T-helper 17 cell (primary cell): ENCODE measurements at places on chromosomes 7 and 10. TPM values are rescaled to one million over a fixed set of nuclear protein-coding genes. Genes with fewer than 3 reads are reported as not detected.

- H3K36me3 ChIP-seq: no peaks in the 10 kb centered on the region
- H3K27me3 ChIP-seq: no peaks in the 10 kb centered on the region
- H3K4me3 ChIP-seq: no peak overlapping the region
- H3K27ac ChIP-seq: no peak overlapping the region
These were observed 129.8 kb upstream of the TNRC18 start for GRCh38 chr7:5553298-5553877.

GRCh38 chr7:50869108-50869725 is 86.5 kb upstream of the GRB10 start:
- DNase-seq: no peak
- H3K4me1 ChIP-seq: no peaks in the 10 kb centered on the region
- H3K27me3 ChIP-seq: peaks cover 53% of the 10 kb centered on the region
- no peaks in the 10 kb centered on the region for H3K36me3 ChIP-seq

DNA sequence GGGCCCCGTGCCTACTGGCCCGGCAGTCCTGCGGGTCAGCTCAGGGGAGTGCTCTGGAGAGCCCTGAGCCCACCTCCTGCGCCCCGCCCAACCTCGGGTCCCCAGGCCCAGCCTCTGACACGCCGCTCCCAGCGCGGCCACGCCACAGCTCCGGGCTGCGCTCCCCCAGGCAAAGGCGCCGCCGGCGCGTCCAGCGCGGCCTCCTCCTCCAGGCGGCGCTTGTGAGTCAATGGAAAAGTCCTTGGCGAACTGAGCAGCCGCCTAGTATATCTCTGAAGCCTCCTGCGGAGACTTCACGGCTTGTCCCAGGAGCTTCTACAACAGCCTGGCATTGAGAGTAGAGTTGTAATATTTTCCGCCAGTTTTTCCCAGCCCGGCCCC is 29.5 kb upstream of the BMS1 start:
- peaks cover 60% of the 10 kb centered on the region for H3K27me3 ChIP-seq
- peak overlapping the region; percentile 88 for H3K4me3 ChIP-seq
- no peak overlapping the region for H3K27ac ChIP-seq
- peaks cover 7% of the 10 kb centered on the region for H3K4me1 ChIP-seq

DNA sequence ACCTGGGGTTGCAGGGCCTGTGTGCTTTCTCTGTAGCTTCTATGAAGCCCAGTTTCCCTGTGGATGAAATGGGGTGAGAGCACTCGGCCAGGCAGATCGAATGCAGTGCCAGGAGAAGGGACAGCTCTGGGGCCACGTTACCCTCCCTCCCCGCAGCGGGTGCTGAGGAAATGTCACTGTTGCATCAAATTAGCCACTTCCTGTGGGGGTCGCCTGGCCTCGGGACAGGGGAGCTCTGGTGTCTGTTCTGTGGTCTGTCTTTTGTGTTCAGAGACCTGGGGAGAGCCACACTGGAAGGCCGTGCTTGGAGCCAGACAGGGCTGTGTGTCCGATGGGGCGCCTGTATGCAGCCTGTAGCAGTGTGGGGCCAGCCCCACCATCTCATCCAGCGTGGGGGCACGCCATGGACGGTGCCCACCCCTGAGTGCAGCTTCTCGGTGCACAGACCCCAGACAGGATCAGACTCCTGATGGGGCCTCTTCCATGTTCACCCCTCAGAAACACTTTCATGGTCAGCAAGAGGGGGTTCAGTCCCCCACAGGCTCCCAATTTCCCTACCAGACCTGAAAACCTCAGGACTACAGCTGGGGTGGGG is 13.6 kb downstream of the TTYH3 start:
- no peak overlapping the region for H3K27ac ChIP-seq
- peak overlapping the region; percentile 82 for H3K4me3 ChIP-seq
- DNase-seq: no peak
- H3K36me3 ChIP-seq: no peaks in the 10 kb centered on the region
- peaks cover 8% of the 10 kb centered on the region for H3K4me1 ChIP-seq
- H3K27me3 ChIP-seq: no peaks in the 10 kb centered on the region

DNA sequence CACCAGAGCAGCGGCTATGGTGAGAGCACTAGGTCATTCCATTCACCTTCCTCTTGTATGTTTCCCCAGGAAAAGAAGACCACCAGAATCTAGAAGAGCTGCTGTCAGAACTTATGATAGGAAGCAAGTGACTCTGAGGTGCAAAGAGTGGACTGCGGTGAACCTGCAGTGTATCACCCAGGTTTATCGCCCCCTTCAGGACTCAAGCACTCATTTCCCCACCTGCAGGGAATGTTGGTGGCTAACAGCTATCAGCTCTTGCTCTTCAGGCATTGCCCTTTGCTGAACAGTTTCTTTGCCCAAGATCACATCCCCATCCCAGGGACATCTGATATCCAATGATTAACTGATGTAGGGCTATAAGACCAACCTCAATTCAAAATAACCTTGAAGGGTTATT is 66.3 kb upstream of the IL6 start:
- no peak for DNase-seq
- peaks cover 30% of the 10 kb centered on the region for H3K27me3 ChIP-seq
- no peaks in the 10 kb centered on the region for H3K36me3 ChIP-seq
- H3K4me3 ChIP-seq: no peak overlapping the region

DNA sequence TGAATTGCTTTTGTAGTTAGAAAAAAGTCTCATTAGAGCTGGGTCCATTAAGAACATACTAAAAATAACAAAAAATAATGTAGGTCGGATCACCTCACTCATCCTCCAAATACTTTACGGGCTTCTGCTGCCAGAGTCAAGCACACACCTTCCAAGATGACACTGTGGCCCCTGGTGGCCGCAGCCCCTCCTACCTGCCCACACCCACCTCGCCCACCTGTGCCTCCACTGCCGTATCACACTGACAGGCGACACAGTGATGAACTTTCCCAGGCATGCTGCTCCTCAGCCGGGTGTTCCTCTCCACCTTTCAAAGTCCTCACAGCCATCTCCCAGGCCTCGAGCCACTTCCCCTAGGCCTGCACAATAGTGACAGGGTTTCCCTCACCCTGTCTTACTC is 60.9 kb downstream of the STK17A start:
- peaks cover 57% of the 10 kb centered on the region for H3K4me1 ChIP-seq
- peaks cover 5% of the 10 kb centered on the region for H3K36me3 ChIP-seq
- H3K27ac ChIP-seq: peak overlapping the region; percentile 94
- peak overlapping the region; percentile 46 for H3K4me3 ChIP-seq
- DNase-seq: no peak

- no peaks in the 10 kb centered on the region for H3K36me3 ChIP-seq
- no peak overlapping the region for H3K27ac ChIP-seq
- peak; percentile 40 for DNase-seq
- peaks cover 55% of the 10 kb centered on the region for H3K27me3 ChIP-seq
- H3K4me1 ChIP-seq: peaks cover 3% of the 10 kb centered on the region
These were observed 106.4 kb downstream of the ZRANB1 start for GRCh38 chr10:125048094-125048864.

GRCh38 chr7:45074528-45075354 is 14.0 kb downstream of the NACAD start:
- no peak overlapping the region for H3K4me3 ChIP-seq
- H3K27me3 ChIP-seq: no peaks in the 10 kb centered on the region
- H3K4me1 ChIP-seq: peaks cover 19% of the 10 kb centered on the region
- H3K27ac ChIP-seq: no peak overlapping the region

DNA sequence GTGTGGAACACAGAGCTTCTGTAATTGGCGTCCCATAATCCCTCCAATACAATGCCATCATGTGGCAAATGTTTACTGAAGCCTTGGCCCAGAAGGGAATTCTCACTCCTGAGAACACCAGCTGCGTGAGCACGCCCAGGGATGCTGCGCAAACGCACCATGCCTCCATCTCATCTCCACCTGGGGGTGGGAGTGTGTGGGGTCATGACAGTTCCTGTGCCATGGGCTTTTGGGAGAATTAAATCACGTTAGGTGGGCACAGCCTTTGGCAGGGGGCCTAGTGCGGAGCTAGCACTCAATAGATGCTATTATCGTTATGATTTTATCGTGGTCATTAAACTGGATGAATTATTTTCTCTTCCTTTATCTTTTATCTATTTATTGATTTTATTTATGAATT is 15.8 kb downstream of the WDFY4 start:
- H3K27ac ChIP-seq: no peak overlapping the region
- no peak overlapping the region for H3K4me3 ChIP-seq
- DNase-seq: no peak
- H3K27me3 ChIP-seq: peaks cover 60% of the 10 kb centered on the region
- H3K36me3 ChIP-seq: no peaks in the 10 kb centered on the region
- H3K4me1 ChIP-seq: peaks cover 4% of the 10 kb centered on the region

NAT16 gene
- total RNA-seq: not detected

MNX1 gene
- 0.21 TPM for total RNA-seq
